CD4-positive, alpha-beta T cell treated with Interleukin-15 for 4 hours (primary cell): ENCODE measurements at places on chromosomes 4 and X.
A peak's percentile ranks its signal among the peaks of the same experiment; 100 is the strongest.

GRCh38 chr4:55458164-55458563, 62.4 kb downstream of the TMEM165 start:
- no peak for DNase-seq

GRCh38 chr4:142434519-142435224, 411.4 kb downstream of the INPP4B start:
- peak; percentile 35 for DNase-seq

GRCh38 chr4:56229947-56230346, 157.3 kb downstream of the AASDH start:
- DNase-seq = no peak

DNA sequence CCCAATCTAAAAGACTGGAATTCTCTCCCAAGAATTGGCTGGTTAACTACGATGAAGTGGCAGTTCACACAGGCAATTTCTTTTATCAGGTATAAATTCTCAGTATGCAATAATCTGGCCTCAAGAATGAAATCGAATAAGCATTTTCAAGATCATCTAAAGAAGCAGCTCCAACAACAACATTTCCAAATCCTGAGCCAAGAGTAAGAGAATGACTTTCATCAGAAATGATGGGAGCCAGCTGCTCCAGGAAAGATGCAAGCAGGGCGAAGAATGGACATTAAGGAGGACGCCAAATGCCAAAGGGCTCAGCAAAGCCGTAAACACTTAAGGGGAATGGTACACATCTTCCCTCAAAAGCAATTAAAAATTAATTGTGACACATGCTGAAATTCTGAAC, 12.0 kb downstream of the ADAMTS3 start:
- no peak for DNase-seq

- no peak for DNase-seq
Observed at GRCh38 chr4:153022241-153022715, 86.2 kb downstream of the FHDC1 start.

DNA sequence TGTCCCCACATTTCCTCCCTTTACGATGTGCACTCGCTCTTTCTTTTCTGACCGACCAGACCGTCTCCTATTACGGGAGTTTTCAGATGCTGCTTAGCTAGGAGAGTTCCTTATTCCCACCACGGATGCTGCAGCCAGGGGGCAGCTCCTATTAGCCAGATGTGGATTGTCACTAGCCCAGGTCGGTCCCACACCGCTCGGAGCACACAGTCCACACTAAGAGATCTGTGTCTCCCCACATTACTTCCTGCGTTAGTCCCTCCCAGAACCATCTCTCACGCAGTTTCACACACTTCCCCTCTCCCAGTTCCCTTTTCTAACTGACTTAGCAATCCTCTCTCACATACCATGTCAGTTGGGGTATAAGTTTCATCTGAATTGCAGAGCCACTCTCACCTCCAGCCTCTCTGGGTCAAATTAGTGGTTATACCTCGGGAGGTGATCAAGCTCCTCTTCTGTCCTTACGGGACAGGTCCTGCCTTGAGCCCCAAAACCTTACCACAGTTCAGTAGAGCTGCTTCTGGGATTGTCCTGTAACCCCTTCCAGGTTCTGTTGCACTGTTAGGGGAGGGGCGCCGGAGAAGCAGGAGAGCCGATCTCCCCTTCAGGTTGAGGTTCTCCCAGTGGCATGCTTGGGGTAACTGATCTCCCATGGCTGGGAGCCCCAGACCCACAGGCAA, 28.2 kb downstream of the SULT1E1 start:
- DNase-seq = peak; percentile 4

- no peak for DNase-seq
Observed at GRCh38 chr4:81628489-81628888, 156.8 kb upstream of the RASGEF1B start.

GRCh38 chr4:135718019-135718418, 1516.4 kb upstream of the PABPC4L start:
- no peak for DNase-seq

- no peak for DNase-seq
Observed at GRCh38 chrX:19679787-19680186, 164.5 kb upstream of the MAP3K15 start.

GRCh38 chr4:145557720-145558119, 61.5 kb upstream of the MMAA start:
- peak; percentile 33 for DNase-seq

DNA sequence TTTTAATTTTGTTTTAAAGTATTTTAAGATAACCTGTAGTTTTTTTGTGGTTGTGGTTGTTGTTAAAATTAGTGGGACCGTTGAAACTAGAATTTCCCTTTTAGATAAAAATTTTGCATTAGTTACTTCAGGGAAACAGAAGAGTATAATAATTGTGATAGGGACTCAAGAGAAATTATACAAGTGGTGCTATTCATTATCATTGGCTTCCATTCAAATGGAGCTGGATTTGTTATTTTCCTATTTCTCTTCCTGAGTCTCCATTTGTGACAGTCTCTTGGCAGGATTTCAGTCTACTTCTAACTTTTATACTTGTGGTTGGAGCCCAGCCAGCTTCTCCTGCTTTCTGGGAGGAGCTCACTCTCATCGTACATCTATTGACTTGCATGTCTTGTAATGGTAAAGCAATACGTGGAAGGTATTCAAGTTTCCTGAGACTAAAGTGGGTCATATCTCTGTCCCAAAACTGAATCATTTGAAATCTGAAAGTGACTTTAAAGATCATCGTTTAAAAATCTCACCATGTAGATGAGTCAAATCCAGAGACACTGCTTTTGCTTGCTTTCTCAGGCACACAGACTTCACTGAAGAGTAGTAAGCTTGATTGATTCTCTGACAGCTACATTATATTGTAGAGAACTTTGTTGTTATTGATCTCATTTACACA, 155.8 kb downstream of the RPA4 start:
- no peak for DNase-seq

- peak; percentile 85 for DNase-seq
Observed at GRCh38 chr4:77818602-77819403, at the start of gene CNOT6L. Gene CNOT6L (minus strand): TSS chr4:77819368. CDS start chr4:77819308, 60 bp downstream.

DNA sequence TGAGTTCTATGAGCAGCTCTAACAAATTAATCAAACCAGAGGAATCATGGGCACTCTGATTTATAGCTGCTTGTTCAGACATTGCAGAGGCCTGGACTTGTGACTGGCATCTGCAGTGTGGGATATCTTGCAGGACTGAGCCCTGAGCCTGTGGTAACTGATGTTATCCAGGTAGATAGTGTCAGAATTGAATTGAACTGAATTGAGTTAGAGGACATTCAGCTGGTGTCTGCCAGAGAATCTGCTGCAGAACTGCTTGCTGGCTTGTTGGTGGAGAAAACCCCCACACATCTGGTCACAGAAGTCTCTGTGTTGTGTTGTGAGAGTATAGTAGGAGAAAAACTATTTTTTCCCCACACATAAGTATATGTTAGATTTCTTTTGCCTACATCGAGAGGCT, 42.2 kb downstream of the SMIM20 start:
- DNase-seq = no peak

DNA sequence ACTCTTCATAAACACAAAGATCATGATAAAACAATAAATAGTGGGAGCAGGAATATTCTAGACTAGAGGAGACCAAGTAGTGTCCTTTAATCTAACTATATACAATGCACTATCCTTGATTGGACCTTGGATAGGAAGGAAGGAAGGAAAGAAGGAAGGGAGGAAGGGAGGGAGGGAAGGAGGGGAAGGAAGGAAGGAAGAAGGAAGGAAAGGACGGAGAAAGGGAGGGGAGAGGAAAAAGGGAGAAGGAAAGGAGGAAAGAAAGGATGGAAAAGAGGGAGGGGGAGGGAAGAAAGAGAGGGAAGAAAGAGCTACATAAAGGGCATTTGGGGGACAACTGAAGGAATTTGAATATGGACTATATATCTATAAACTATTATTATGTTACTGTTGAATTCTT, 95.0 kb upstream of the SMARCAD1 start:
- DNase-seq = no peak

DNA sequence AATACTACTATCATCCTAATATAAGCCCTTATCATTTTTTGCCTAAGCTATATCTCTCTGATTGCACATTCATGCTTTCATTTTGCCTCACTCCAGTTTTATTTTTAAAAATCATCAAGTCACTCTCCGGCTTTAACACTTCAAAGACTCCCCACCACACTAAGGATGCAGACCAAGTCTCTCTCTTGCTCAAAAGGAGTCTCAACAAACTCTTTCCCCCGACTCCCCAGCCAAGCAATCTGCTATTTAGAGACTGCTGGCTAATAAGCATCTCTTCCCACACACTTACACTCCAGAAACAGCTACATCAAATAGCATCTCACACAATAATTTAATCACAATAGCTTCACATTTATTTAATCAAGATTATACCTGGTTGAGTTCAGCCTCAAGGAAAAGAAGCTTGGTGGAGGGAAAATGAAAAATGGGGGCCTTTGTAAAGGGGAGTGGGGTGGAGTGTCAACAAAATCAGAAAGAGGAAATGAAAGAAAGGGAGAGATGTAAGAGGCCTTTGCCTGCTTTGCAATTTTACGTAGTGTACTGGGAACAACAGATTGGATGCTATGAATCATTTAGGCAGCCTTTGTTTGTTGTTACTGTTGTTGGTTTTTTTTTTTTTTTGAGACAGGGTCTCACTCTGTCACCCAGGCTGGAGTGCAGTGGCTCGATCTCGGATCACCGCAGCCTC, 104.1 kb upstream of the MCF2 start:
- DNase-seq = no peak
